ENCODE measurements at places on chromosomes 1 and 21. TPM values are rescaled to one million over a fixed set of nuclear protein-coding genes. Genes with fewer than 3 reads are reported as not detected.

The SAMD13 gene
- 0.42 TPM for total RNA-seq

The RGSL1 gene
- total RNA-seq = not detected

The ACTL8 gene
- total RNA-seq = under 0.01 TPM

The PLEKHN1 gene
- 1.8 TPM for total RNA-seq

The SMCP gene
- total RNA-seq = not detected
